ENCODE measurements at places on chromosomes 11 and 22. TPM values are rescaled to one million over a fixed set of nuclear protein-coding genes. Genes with fewer than 3 reads are reported as not detected.

- DNase-seq: no peak
These were observed 16.7 kb upstream of the ALDH3B2 start for GRCh38 chr11:67691149-67691548.

GRCh38 chr11:122556605-122557004 is 98.9 kb upstream of the UBASH3B start:
- peak; percentile 55 for DNase-seq

CCDC157 gene
- 6.0 TPM for polyA plus RNA-seq

MYRF gene
- polyA plus RNA-seq: 6.0 TPM

GRCh38 chr11:12303421-12304149 is 73.8 kb upstream of the PARVA start:
- DNase-seq: no peak

DNA sequence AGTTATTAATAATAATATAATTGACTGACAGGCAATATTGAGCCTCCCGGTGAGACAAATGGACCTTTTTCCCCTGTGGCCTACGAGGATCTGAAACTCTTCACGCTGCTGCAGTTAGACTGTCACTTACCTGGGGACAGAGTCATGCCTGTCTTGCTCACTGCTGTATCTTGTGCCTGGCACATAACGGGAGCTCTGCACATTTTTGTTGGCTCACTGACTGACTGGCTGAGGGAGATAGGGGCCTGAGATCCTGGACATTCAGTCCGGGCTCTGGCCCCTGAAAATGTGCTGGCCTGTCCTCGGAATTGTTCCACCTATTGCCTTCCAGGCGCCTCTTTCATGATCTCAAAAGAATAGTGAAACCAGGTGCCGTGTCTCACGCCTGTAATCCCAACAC is 743 bp upstream of the CD3D start:
- DNase-seq: no peak

GP1BB gene
- 4.1 TPM for polyA plus RNA-seq

All from kidney (tissue), 22 donors.